Epithelial cell of prostate (primary cell): ENCODE measurements at places on chromosomes 5 and 9.

DNA sequence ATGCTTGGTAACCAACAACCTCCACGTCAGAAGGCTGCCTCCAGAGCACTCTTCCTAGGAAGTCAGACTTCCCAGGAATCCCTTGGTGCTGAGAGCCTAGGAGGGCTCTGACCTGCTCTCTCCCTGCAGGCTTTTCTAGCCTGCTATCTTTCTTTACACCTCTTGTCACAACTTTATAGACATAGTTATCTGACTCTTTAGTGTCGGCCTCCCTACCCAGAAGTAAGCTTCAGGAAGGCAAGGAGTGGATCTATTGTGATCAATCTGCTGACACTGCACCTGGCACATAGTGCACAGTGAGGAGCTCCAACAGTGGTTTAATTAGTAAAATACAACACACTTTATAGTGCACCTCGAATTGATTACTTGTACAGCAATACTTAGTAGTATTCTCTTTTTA lies 2.3 kb downstream of the AFAP1L1 start:
- no peak for DNase-seq

- DNase-seq, result no peak
Measured at GRCh38 chr9:135320331-135320730, 159.3 kb upstream of the PPP1R26 start.

- DNase-seq, result no peak
Measured at GRCh38 chr5:76941442-76941841, 11.4 kb upstream of the CRHBP start.

DNA sequence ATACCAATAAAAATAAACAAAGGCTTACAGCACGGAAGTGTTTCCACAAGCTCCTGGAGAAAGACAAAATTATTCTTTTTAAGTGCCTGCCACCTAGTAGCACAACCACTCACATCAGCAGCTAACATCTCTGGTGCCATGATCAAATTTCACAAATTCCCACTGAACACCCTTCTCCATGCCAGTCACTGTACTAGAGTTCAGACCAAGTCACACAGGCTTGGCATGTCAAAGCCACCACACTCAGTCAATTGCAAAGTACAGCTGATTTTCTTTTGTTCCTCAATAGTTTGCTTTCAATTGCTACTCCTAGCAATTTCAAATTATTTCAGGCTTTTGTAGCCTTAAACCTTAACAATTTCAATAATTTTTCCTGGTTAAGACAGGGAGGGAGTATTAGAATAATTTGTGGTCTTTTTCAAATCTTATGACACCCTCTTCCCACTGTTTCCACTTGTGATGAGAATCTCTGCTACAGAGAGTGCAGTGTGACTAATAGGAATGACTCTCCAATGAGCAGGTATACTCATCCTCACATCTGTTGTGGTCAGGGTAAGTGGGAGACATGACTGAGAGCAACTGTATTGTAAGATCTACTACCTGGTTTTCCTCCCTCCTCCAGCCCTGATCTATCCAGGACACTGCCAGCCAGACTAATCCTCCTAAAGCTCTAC lies 46.2 kb downstream of the RNF145 start:
- DNase-seq, result peak; percentile 83

DNA sequence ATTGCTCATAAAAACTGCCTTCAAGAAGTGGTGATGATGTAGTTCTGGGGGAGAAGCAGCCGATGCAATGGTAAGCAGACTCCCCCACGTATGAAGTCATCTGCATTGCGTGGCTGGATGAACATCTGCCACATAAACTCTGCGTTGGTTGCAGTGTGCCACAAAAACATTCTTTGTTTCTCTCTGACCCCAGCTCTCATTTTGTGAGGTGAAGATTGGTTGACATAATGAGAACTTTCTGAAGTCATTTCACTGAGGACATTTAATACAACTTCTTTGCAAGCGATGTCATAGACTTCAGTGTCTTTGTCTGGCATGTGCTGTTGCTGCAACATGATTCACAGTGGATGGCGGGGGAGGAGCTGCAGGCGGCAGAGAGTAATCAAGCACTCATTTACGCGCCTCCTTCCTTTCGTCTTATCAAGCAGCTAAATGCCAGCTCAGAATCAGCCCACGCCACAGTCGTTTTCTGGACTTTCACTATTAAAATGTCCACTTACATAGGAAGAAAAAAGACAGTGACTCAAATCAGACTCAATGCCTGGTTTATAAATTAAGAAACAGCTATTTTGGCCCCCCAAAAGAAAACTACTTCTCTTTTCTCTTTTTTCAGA lies 91.5 kb upstream of the NFIL3 start:
- DNase-seq, result no peak

GRCh38 chr9:108759399-108759798 lies 96.4 kb downstream of the ACTL7B start:
- DNase-seq, result no peak

DNA sequence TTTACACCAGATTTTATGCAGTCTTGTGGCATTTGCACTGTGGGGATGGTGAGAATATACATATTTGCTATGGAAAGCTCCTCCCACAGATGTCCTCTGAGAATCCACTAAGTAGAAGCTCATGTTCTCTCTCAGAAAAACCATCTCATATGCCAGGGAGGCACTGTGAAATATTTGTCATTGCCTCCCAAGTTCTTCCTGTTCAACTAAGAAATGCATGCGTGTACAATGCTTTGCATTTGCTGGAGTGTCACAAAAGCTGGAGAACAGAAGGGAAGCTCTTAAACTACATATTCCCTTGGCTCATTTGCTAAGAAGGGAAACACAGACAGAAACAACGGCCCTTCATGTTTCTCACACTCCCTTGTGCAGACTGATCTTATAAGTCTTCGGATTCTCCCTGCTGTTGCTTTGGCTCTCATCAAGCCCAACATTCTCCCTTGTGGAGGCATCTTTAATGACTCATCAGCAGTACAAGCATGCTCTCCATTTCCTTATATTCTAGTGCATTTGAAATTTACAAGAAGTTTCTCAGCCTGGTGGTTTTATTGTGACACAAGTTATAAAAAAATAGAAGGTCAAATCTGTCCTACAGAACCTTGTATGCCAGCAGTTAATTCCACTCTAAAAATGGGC lies 220.6 kb downstream of the TRIM36 start:
- no peak for DNase-seq

DNA sequence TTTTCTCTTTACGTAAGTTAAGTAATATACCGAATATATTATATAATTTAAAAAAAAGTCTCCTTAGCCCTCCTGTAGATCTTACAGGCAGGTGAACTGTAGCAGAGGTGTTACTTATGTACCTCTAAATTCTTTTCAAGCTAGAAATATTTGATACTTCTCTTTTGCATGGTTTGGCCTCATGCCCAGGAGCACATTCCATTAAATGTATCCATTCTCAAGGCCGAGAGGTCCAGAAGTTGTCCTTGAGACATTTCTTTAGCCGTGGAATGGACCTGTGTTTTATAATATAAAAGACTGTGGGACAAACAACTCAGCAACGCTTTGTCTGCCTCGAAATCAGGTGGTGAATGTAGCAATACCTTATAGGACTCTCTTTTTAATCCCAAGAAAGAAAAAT lies 184.5 kb downstream of the TRIO start:
- no peak for DNase-seq

GRCh38 chr5:6712142-6712576 lies 1.1 kb upstream of the TENT4A start:
- no peak for DNase-seq

DNA sequence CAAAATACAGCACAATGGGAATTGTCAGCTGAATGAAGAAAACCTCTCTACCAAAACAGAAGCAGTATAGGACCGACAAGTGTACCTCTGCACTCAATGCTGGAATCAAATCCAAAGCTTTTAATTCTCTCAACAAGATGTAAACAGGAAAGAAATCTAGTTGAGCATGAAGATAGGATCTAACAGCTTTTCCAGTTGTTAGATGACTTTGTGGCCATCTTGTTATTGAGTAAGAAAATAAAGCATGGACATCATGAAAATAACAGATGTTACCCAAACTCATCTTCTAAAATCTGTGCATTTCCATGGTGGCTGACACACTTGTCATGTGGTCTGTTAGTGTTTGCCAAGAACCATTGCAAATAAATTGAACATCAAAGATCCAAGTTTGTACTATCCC lies 34.7 kb downstream of the SREK1 start:
- DNase-seq, result no peak

- DNase-seq, result no peak
Measured at GRCh38 chr9:80498001-80498555, 926.3 kb downstream of the TLE4 start.

DNA sequence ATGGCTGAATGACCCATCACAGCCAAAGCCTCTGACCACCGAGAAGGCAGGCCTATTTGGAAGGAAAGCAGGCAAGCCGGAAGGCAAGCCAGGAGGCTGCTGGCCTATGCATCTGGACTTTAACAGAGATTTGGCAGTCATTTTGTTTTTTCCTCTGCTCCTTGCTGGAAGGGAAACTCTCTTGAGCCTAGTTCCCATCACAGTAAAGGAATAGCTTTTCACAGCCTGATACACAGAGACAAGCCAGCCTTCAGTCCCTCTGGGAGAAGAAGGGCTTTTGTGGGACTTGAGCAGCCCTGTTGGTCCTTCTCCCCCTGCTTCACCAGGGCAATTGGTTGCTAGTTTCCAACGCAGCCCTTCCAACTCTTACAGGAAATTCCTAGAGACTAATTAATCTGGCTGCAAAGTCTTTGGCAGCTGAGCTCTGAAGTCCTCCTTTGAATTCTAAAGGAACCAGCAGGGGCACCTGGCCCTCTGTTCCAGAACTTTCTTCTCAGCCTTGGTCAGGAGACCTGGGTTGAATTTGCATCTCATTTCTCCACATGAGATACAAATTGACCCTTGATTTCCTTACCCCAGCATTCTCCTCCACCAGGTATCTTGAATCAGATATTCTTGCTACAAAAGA lies 157.3 kb upstream of the EPB41L4A start:
- DNase-seq, result no peak

DNA sequence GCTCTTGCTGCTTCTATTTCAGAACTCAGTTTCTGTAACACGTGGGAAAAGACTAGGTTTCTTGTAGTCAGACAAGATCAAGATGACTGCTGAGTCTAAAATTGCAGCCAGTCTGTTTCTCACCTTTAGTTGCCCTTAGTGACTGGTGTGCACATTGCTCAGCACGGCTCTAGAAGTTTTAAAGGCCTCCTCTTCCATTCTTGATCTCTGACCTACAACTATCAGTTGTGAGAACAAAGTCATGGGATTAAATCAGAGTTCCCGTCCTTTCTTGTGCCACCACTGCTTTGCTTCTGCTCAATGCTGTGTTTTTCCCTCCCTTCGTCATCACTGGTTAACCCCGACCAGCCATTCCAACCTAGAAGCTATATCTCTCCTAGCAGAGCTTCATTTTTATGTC lies 52.8 kb downstream of the GDA start:
- no peak for DNase-seq

DNA sequence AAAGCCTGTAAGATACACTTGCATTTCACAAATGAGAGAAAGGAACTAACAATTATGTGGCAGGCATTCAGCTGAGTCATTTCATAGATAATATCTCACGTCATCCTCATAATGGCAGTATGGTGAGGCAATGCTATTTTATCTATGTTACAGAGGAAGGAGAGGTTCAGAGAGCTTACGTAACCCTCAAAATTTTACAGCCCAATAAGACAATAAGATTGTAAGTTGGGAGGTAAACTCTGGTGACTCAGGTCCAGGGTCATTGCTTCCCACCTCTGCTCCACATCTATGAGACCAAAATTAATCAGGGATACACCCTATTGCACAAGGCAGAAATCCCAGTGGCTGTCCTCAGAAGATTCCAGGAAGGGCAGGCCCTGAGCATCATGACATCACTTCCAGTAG lies 309.7 kb downstream of the NSG2 start:
- peak; percentile 79 for DNase-seq

GRCh38 chr5:167608390-167609272 lies 682.8 kb upstream of the WWC1 start:
- peak; percentile 77 for DNase-seq

- DNase-seq, result no peak
Measured at GRCh38 chr5:149326611-149327010, 18.7 kb upstream of the GRPEL2 start.

GRCh38 chr5:149895416-149896345 lies 48.9 kb downstream of the PDE6A start:
- no peak for DNase-seq

GRCh38 chr5:95471487-95471886 lies 80.3 kb downstream of the FAM81B start:
- DNase-seq, result no peak

- DNase-seq, result no peak
Measured at GRCh38 chr9:129828969-129829368, 5.0 kb upstream of the TOR1A start.

DNA sequence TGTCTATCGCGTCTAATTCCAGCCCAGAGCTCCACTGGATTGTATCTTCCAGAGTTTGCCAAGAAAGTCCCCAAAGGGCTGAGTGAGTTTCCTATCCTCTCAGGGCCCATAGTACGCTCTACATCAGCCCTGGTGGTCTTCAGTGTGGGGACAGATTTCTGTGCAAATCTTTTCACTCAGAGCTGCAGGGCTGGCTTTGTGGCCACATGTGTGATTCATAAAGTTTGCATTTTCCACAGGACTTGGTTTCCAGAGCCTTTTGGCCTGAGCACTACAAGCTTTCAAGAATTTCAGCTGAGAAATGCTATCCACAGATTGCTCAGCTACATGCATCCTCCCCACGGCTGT lies 76.7 kb upstream of the CXCL14 start:
- no peak for DNase-seq

DNA sequence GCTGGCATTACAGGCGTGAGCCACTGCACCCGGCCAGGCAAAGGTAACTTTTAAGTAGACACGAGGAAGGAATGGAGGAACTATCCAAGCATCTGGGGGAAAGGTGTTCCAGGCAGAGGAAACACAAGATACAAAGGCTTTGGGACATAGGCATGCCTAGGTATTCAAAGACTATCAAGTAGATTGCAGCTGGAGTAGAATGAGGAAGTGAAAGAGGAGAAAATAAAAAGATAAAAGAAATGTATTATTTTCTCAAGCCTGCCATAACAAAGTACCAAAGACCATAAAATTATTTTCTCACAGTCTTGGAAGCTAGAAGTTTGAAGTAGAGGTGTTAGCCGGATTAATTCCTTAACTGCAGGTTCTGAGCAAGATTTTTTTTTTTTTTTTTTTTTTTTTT lies 39.9 kb upstream of the GRIN3A start:
- DNase-seq, result no peak

DNA sequence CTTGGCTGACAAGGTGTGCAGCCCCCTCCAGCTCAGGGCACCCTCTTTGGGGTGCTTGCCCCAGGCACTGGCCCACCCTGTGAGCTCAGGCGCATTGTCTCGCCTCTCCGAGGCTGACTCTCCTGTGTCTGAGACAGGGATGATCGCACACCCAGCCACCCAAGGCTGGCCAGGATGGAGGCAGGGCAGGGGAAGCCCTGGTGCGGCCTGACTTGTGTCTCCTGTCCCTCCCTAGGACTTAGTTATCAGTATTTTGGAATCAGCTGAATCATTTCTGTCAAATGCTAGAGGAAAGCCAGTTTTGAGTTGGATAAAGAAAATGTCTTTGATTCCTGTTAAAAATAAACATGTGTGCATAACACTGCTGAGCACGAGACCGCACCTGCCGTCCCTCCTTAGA lies 2.5 kb upstream of the DBH start:
- DNase-seq, result no peak

DNA sequence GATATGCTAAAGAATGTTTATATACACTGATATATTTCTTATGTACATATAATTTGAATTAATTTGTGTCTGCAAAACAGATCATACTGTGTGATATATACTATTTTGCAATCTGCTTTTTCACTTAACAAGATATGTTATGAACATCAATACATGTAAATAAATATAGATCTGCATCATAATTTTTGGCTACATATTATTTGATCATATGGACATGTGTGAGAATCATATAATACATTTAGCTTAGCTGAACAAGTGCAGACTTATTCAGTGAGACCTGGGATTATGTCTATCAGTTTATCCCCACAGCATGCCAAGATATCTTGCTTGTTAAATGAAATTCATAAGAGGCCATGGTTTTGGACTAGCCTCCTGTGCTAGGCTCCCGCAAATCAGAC lies 474.3 kb downstream of the ARHGEF28 start:
- no peak for DNase-seq
